ENCODE measurements at places on chromosomes 7 and 10. TPM values are rescaled to one million over a fixed set of nuclear protein-coding genes. Genes with fewer than 3 reads are reported as not detected.

DNA sequence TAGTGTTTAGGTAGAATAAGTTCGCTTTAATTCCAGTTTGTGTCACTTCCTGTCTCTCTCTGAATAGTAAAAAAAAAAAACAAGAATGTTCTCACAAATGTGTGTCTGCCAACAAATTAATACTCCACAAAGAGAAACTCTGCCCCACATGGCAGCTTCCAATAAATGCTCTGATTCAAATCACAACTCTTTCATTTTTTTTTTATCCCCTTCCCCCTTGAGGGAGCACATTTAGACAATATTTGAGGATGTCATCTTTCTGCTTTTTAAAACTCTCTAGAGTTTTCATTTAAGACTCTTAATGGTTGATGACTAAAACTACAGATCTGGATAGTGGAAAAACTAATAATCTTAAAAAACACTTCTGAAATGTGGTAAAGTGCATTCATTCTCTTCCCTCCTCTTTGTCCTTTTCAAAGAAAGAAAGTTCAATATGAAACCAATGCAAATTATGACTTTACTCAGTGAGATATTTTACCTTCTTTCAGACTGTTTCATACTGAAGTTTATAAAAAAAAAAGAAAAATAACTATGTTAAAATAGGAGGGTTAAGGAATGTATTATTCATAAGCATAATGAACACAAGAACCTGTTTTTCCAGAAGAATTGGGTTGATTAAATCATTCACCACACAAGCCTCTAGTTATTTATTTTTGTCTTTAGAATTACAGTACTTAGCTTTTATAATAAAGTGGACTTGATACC, 42.3 kb downstream of the ARID5B start:
- H3K4me3 ChIP-seq: no peak overlapping the region
- H3K4me1 ChIP-seq: peaks cover 44% of the 10 kb centered on the region
- peaks cover 3% of the 10 kb centered on the region for H3K36me3 ChIP-seq

- no peaks in the 10 kb centered on the region for H3K4me1 ChIP-seq
- H3K4me3 ChIP-seq: no peak overlapping the region
- no peaks in the 10 kb centered on the region for H3K27me3 ChIP-seq
- DNase-seq: no peak
- H3K36me3 ChIP-seq: no peaks in the 10 kb centered on the region
- no peak overlapping the region for H3K27ac ChIP-seq
These were observed 310.4 kb downstream of the EXOC4 start for GRCh38 chr7:133563251-133563650.

DNA sequence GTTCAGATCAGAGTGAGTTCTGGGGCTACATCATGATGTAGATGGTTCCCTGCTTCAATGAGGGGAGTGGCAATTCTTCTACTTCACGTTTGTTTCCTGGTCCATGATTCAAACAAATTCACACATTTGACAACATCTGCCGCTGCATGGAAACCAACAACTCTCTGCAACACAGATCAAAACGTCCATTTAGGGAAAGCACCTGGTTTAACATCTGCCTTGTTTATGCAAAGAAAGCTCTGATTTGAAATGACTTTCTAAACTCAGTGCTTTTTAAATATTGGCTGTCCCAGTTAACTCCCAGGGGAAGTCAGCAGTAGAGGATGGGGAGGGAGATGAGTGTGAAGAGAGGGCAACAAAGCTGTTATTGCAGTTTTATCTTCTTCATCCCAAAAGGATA, 93.8 kb downstream of the GAD2 start:
- no peak overlapping the region for H3K4me3 ChIP-seq
- H3K4me1 ChIP-seq: no peaks in the 10 kb centered on the region
- H3K27me3 ChIP-seq: peaks cover 4% of the 10 kb centered on the region
- H3K36me3 ChIP-seq: no peaks in the 10 kb centered on the region
- no peak overlapping the region for H3K27ac ChIP-seq

DNA sequence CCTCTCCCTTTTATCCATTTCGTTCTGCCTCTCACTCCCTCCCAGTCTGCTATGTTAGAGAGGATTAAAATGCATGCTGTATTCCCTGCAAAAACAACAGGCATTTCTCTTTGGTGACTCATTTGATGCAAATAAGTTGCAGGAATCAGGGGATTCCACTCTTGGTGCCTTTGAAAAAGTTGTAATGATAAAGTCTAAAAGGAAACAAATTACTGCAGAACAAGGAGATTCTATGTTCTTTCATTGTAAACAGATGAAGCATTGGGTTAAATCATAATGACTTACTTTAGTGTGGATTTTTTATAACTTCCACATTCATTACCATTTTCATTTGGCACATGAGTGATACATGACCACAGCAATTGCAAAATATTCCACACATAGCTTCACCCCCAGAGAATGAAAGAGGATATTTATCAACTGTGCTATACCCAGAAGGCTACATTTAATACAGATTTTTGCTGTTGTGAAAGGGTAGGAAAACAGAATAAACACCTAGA, 33.4 kb upstream of the ABLIM1 start:
- DNase-seq: no peak
- H3K4me1 ChIP-seq: peaks cover 11% of the 10 kb centered on the region
- H3K36me3 ChIP-seq: no peaks in the 10 kb centered on the region
- no peaks in the 10 kb centered on the region for H3K27me3 ChIP-seq
- no peak overlapping the region for H3K27ac ChIP-seq

Gene NACAD
- total RNA-seq: 2.3 TPM

All from upper lobe of right lung (tissue), 1 donor.